ENCODE measurements at places on chromosomes 1 and 21. TPM values are rescaled to one million over a fixed set of nuclear protein-coding genes. Genes with fewer than 3 reads are reported as not detected.

Gene YTHDF2
- 74.2 TPM for total RNA-seq

Gene NTNG1
- total RNA-seq, result 14.4 TPM

Gene CHTOP
- 129 TPM for total RNA-seq

Gene IQGAP3
- total RNA-seq, result 5.9 TPM

Gene RAD54L
- 1.9 TPM for total RNA-seq

Measured in parietal lobe (tissue), 2 donors.